ENCODE measurements at places on chromosomes 3 and 15.

GRCh38 chr3:42090973-42091731 lies at the start of gene TRAK1:
Gene TRAK1, plus strand, starts transcription at chr3:42091357. Its CDS starts 113 bp downstream, at chr3:42091470.
- peak; percentile 29 for DNase-seq

DNA sequence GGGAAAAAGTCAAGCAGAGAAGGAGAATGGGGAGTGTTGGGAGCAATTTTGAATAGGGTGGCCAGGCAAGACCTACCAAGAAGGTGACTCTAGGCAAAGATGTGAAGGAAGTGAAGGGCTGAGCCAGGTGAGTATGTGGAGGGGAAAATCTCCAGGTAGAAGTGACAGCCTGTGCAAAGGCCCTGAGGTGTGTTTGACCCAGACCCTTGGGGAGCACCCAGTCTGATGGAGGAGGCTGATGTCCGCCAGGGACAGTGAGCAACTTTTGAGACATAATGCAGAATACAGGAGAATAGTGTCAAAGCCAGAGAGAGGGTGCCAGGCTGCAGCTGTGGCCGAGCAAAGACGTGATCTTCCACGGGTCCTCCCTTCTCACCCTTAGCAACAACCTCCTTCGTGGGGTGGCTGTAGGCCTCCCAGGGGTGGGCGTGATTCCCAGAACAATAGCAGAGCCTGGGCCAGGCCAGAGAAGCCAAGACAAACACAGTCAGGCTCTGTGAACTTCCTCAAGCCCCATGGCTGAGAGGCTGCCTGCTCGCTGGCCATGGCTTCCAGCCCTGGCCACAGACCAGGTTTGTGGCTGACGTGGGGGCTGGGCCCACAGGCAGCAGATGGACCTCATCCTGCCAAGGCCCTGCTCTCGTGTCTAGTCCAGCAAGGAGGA lies 58.1 kb downstream of the SLC6A6 start:
- peak; percentile 67 for DNase-seq

DNA sequence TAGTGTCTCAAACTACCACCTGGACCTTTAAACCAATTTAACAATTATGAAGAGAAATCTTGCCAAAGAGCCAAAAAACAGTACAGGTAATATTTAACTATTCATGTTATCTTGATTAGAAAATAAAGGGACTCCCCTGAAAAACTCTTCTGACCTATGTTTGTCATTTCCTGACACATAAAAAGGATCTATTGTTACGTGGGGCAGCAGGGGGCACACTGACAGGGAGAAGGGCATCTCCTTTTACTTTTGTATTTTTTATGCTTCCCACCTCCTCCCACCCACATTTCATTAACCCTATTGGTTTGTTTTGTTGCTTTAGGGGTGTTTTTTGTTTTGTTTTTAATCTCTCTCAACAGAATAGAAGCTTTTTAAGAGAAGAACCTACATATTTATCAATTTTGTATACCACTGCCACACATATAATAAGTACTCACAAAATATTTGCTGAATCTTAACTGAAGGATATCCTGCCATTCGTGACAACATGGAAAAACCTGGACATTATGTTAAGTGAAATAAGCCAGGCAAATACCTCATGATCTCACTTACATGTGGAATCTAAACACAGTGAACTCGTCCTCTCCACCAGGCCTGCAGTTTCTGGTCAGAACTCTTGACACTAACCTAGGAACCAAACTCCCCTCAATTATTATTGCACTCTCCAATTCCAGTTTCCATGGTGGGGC lies 17.7 kb downstream of the STAG1 start:
- DNase-seq, result no peak

GRCh38 chr3:46371519-46372340 lies 984 bp downstream of the CCR5 start:
- DNase-seq, result no peak

DNA sequence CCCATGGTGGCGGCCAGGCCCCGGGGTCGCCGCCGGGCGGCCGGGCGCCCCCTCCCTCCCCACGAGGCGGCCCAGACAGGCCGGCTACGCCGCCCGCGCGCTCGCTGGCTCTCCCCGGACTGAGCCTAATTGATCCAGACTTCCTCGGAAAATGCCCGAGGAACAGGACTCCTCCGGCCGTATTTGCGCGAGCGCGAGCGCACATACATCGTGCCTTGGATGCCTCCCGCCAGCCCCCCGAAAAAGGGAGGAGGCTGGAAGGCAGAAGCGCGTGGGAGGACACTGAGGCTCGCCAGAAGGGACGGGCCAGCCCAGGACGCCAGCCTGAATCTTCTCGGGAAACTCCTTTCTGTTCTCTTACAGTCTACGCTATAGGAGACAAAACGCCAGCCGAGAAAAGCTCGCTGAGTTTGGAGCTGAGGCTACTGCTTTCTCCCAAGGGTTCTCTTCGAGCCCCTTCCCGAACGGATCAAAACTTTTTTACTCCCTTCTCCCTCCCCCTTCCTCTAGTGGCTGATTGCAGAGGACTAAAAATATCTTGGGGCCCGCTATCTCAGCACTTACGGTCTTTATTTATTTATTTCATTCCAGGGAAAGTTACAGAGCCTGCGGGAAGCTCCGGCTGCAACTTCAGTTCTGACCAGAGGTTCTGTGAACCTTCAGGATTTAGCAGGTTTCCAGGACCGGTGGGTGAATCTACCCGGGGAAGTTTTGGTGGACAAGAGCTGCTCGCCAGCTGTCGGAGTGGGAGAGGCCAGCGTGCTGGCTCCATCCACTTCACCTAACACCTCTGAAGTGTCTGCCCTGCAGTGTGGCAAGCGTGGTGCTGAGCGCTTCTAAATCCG lies at the start of gene PDZRN3:
PDZRN3 (minus strand) TSS at position 121 of the 845 bp plus-strand sequence.
- peak; percentile 23 for DNase-seq

DNA sequence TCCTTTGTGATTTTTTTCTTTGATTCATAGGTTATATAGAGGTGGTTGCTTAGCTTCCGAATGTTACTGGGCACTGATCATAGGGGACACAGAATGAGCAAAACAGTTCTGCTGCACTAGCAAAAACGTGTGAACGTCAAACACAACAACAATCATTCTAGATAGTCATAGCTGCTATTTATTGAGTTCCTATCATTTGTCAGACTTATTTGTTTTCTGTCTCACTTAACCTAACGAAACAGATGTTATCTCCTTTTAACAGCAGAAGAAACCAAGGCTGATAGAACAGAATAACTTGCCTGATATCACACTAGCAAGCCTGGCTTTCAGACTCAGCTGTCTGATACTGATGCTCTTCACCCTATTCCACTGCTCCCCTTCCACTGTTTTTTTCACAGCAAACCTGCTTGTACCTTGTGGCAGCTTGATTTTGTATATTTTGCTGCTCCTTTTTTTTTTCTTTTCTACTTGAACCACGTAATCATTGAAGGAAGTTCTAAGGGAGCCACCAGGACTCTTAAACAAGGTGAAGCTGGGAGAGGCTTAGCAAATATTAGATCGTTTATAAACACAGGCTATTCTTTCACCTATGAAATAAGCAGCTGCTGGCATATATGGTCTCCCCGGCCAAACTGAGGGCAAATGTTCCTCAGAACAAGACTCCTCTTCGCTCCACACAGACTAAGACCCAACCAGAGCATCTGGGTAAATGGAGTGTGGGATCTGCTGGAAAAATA lies 78.8 kb downstream of the MCF2L2 start:
- DNase-seq, result no peak

GRCh38 chr15:81940467-81941451 lies 105.1 kb downstream of the MEX3B start:
- DNase-seq, result no peak

DNA sequence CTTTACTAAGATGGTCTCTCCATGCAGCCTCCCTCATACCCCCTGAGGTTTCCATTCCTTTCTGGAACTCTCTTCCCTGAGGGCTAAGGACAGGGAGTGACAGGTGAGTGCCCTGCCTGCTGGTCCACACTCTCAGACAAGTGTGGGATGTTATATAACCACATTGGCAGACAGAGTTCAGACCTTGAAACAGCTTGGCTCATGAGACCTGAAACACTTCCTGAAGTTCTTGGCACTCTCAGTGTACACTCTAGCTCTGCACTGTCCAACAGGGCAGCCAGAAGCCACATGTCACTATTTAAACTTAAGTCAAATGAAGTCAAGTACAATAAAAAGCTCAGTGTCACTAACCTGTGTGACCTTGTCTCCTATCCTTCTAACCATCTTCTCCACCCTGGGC lies 188.5 kb downstream of the ZNF621 start:
- no peak for DNase-seq
